NCI-H187 (cell line): ENCODE measurements at places on chromosomes 5 and 9.

- no peak for DNase-seq
These were observed 34.1 kb upstream of the UNC5A start for GRCh38 chr5:176776141-176776865.

GRCh38 chr5:168660691-168661090, 81.5 kb upstream of the PANK3 start:
- no peak for DNase-seq

DNA sequence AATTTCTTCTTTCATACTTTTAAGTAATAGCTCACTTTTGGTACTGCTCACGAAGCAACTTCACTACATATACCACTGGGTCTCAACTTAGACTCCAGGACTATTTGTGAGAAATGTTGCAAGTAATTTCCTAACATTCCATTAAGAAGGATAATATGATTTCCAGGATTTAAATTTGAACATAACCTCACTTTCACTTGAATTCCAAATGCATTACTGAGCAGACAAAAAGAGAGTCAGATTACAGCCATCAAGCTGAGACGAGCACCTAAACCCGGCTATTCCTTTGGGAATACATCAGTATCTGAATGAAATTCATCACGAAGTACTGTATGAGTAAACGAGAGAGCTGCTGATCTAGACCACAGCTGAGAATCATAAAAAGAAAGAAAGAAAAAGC, 47.3 kb downstream of the LIFR start:
- DNase-seq, result no peak

DNA sequence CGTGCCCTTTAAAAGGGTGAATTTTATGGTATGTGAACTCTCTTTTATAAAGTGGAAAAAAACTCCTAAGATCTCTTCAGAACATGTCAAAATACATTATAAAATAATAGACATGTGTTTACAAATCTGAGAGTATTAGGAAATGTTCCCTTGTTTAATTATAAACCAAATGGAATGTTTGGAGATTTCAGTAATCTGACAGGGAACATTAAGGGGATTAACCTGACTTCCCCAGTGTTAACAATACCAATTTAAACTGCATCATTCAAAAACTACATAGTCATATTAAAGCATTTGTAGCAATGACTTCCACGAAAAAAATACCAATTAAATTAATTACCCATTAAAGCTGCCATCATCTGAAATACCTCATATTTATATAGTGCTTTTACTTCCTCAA, 1.6 kb upstream of the OCLN start:
- DNase-seq, result no peak

DNA sequence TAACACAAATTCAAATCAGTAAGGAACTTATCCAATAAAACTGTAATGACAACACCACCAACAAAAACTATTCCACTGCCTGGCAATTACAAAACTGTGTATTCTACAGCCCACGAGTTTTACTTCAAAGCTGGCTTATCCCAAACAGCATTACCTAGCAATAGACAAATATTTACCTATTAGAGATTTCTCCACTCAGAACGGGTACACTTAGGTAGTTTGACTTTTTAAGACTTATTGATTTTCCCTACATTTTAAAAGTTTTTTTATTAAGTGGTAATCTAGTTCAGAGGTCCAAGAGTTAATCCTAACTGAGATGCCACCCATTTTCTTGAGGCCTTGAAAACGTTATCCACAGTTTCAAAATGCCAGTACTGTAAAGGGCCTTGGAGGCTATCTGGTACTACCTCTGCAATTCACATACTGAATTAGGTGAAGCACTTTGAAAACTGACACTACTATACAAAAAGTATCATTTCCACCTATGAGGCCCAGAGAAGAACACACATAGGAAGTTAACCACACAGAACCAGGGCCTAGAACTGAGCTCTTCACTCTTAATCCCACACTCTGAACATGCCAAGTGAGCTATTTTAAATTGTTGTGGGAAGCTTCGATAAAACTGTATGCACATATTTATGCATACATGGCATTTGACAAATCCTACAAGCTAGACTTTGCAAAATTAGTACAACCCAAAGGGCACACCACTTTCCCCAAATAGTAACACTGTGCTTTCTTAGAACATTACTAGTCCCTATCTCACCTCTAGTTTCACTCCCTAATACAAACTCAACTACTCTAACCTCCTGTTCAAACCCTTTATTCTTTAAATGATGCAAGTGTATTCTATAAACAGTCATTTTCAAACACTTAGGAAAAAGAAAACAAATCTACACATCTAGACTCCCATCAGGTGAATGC, 2.1 kb downstream of the NADK2 start:
- no peak for DNase-seq

- DNase-seq, result peak; percentile 37
These were observed 487.1 kb downstream of the NTRK2 start for GRCh38 chr9:85156652-85157051.

GRCh38 chr5:56530626-56531138, 284.7 kb upstream of the MAP3K1 start:
- DNase-seq, result no peak

DNA sequence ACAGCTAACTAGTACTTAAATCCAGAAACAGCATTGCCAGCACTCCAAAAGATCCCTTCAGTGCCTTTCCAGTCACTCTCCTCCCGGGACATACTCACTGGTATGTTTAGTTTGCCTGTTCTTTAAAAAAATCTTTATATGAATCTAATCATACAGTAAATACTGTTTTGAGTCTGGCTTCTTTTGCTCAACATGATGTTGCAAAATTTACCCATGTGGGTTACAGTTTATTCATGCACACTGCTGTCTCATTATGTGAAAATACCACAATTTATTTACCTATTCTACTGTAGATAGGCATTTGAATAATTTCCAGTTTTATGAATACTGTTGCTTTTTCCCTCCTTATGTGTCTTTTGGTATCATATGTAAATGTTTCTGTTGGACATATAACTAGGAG, 13.5 kb downstream of the NDFIP1 start:
- no peak for DNase-seq

GRCh38 chr9:84327184-84327583, 13.4 kb downstream of the SLC28A3 start:
- DNase-seq, result no peak

DNA sequence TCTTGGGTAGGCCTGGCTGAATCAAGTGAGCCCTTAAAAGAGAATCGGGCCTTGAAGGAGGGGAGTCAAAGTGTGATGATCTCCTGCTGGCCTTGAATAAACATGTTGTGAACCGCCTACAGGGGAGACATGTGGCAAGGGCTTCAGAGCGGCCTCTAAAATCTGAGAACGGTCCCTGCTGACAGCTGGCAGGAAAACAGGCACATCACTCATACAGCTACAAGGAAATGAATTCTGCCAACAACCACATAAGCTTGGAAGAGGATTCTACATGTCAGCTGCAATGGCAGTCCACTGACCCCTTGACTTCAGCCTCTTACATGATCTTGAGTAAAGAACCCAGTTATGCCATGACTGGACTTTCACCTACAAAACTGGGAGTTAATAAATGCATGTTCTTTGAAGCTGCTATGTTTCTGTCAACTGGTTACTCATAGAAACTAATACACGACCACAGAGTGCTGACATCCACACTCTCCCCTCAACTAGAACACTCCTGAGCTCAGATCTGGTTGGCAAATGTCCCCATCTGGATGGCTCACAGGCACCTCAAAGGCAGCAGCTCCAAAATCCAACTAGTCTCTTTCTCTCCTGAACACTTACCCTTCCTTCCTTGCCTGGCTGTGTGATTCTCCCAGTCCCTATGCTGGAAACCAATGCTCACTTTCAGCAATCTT, 333.1 kb downstream of the ASTN2 start:
- no peak for DNase-seq

DNA sequence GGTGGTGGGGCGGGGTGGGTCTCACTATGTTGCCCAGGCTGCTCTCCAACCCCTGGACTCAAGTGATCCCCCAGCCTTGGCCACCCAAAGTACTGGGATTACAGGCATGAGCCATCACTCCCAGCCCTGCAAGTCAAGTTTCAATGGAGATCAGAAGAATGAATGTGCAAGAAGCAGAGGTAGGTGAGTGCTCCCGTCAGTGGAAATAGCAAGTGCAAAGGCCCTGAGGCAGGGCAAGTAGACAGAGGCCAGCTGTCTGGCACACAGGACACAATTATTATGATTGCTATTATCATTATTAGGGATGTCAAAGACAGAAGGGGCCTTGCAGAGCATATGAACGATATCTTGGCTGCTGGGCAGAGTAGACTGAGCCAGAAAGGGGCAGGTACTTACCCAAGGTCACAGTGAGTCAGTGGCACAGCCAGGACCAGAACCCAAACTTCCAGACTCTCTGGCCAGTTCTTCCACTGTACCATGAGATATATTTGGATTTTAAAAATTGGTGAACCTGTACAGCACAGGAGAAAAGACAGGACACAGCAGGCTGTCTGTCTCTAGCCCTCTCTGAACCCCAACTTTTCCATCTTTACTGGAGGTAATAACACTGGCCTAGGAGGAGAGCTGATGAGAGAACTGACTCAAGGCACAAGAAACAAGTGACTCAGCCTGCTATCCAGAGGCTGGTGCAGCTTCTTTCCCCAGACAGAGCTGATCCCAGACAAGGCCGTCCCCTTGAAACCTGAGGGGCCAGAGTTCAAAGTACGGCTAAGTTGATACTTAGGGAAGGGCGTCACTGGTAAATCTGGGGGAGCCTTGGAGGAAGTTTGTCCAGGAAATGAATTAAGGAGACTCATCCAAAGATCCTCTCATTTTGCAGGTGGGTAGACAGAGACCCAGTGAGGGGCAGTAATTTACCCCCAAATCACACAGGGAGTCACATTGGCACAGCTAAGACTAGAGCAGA, 1.4 kb downstream of the HDHD3 start:
- DNase-seq, result no peak

GRCh38 chr5:153827397-153827796, 211.3 kb downstream of the FAM114A2 start:
- no peak for DNase-seq

GRCh38 chr5:176540476-176540899, 3.3 kb upstream of the RNF44 start:
- DNase-seq, result no peak

DNA sequence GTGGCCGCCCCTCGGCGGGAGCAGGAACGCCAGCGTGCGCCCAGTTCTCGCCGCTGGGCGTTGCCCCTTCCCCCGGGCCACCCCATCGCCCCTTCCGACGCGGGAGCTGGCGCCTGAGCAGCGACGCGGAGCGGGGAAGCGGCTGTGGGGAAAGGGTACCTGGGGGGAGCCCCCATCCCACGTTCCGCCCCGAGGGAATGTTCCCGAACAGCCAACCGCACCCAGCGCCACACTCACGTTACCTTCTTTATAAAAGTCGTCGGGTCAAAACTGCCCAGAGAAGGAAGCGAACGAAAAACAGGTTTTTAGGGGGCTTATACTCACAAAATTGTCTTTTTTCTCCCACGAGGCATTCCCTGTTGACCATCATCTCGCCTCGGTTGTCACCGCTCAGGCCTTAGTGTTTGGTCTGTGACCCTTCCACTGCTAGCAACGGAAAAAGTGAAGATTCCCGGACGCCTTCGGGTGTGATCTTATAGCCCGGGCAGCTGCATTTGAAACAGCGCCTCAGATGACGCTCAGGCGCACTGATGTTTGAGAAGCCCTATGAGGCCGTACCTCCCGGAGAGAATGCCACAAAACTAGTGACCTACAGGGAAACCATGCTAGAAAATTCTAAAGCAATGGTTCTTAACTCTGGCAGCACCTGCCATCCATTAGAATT, 475 bp upstream of the GOLM1 start:
- DNase-seq, result no peak

- no peak for DNase-seq
These were observed 212.0 kb downstream of the PARP8 start for GRCh38 chr5:50878470-50878869.

GRCh38 chr5:10521466-10522223, 42.2 kb upstream of the ANKRD33B start:
- DNase-seq, result no peak

DNA sequence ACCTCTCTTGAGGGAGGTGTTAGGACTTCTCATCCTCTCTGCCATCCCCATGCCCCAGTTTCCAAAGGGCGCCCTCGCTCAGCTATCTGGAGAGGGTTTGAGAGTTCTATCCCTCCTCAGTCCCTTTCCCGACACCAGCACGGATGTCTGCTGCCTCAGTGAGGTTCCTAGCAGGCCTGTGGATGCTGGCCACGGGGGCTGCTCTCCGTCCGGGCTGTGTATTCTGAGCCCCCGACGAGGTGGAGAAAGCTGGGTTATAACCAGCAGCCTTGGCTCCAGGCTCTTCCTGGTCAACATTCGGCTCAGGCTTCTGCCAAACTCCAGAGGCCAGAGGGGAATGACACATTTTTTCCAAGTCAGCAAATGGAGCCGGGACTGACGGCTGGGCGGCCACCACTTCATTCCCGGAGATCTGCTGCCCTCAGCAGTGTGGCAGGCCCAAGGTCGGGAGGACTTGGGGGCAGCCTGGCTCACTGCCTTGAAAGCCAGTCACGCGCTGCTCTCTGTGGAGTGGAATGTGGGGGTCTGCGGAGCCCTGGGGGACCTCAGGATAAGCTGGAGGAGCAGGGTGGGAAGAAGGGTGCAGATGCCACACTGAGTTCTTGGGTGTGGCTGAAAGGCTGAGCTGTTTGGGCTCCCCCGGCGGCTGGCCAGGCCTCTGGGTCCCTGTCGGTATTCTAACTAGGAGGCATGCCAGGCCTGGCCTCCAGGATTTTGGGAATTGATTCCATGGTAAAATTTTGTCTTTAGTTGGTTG, 27.4 kb downstream of the PTPA start:
- no peak for DNase-seq

DNA sequence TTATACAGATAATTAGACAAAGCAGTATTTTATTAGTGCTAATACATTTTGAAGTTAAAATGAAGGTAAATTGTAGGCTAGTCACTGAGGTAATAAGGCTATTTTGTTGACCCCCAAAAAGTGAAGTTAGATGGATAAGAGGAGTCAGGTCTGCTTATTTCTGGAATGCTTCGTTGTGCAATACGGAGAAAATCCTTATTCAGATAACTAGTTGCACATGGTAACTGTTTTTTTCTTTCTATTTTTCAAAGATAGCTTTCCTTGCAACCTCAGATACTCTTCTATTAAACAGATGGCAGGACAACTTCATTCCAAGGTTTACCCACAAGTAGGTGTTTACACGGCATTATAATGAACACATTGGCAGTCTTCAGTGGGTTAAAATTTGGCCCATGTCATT, 101.1 kb downstream of the TMEM174 start:
- DNase-seq, result no peak
